Spinal cord (tissue), 10 donors: ENCODE measurements at places on chromosomes 1 and 21.

- no peak for DNase-seq
These were observed 105.1 kb upstream of the DPH5 start for GRCh38 chr1:101130673-101131072.

- no peak for DNase-seq
These were observed 81.3 kb upstream of the C21orf91 start for GRCh38 chr21:17900281-17900989.

GRCh38 chr1:232437510-232437909 is 192.4 kb downstream of the SIPA1L2 start:
- DNase-seq = no peak

GRCh38 chr1:3773572-3774275 is 1.2 kb downstream of the SMIM1 start:
- no peak for DNase-seq

- DNase-seq = no peak
These were observed 19.8 kb downstream of the SPOCD1 start for GRCh38 chr1:31795801-31796621.

DNA sequence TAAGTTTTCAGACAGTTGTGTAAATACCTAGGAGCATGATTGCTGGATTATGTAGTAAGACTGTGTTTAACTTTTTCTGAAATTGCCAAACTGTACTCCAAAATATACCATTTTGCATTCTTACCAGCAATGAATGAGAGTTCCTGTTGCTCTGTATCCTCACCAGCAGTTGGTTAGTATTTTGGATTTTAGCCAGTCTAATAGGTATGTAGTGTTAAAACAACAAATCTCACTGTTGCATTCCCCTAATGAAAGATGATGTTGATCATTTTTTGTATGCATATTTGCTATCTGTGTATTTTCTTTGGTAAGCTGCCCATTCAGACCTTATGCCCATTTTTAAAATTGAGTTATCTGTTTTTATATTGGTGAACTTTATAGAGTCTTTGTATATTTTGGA is 89.9 kb downstream of the RASAL2 start:
- no peak for DNase-seq

- DNase-seq = peak; percentile 93
These were observed 87.9 kb upstream of the PAPPA2 start for GRCh38 chr1:176374967-176375569.

DNA sequence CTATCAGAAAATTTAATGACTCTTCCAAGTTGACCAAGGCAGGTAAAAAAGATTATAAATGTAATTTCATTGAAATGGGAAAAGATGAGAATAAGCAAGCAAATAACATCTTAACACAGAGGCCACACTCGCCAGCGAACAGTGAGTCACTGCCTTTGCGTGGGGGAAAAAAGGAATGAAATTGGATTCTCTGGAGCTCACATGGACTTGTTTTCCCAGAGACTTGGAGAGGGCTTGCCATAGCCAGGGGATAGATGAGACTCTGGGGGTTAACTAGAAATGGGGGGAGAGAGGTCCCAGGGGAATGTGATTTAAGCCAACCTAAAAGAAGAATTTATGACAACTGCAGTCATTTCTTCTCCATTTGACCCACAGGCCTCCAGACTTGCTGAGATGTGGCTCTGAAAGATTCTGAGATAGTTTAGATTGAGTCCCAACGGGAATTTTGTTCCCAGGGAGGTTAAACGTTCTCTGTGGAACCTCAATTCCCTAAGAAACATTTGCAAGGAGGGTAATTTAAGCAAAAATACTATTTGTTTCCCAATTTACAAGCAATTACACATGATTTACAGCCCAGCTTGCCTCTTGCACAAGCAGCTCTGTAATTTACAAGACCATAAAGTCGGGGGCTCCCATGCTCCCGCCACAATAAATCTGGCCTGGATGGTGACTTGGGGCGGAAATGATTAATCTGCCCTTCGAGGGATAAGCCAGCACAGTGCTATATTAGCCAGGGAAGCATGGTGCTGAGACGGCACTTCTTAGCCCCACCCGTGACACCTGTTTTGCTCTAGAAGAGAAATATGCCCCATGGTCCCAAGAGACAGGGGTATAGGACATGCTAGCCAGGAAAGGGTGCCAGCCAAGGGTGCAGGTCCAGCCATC is 68.8 kb downstream of the GRIK3 start:
- DNase-seq = no peak

DNA sequence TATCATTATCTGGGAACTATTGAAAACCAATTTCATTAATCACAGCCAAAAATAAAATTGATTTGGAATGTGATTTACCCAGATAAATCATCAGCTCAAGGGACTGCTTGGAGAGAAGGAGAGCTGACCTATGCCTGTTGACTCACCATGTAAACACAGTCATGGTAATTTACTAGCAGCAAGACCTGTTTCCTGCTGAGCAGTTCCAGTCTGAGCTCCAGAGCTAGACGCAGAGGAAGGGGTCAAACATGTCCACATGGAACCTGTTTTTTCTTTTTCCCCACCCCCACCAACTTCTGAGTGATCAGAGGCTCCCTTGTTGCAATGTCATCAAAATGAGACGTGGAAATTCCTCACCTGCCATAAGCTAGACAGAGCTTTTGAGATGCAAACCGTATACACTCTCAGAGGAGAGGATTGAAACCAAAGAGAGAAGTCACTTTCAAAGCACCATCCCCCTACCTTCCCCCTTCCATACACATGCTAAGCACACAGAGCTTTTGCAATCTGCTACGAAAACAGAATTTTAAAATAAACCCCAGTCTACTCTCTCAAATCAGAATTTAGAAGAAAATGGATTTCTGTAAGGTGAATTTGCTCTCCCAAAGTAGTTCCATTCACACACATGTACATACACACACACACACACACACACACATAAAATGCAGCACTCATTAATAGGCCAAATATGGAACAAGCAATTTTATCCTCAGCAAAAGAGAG is 55.9 kb upstream of the PTGFRN start:
- DNase-seq = peak; percentile 76

DNA sequence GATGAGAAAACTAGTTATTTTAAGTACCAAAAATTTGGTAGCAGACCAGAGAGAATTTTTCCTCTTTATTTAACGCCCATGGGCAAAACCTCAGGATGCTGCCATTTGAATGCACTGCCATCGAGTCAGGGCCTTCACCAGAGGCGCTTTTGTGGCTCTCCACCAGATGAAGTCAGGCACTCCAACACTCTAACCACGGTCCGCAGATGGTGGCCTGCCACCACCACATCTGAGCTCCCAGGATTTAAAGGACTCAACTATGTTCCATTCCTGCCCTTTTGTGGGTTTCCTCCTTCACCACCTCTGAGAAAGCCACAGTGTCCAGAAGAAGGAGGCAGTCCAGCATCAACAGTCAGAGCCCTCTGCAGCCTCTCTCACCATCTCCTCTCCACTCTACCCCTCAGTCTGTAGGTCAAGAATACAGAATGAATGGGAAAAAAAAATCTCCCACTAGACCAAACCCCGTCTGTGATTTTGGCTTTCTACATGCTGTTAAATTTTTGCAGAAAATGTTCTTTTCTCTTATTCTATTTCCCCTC is 647.4 kb downstream of the USP25 start:
- no peak for DNase-seq

DNA sequence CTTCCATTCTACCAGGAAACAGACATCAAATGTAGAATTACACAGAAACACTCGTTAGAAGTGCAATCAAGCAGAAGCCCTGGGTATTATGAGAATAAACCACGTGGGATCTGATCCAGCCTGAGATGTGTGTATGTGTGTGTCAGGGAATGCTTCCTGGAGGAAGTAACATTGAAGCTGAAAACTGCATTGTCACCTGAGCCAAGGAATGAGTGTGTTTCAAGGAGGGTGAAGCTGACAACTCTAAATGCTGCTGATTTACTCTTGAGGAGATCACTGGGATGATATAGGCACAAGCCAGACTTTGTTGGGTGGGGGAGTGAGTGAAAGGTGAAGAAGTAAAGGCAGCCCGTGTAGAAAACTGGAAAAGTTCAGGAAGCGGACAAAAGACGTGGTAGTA is 27.6 kb downstream of the FAAH start:
- no peak for DNase-seq

DNA sequence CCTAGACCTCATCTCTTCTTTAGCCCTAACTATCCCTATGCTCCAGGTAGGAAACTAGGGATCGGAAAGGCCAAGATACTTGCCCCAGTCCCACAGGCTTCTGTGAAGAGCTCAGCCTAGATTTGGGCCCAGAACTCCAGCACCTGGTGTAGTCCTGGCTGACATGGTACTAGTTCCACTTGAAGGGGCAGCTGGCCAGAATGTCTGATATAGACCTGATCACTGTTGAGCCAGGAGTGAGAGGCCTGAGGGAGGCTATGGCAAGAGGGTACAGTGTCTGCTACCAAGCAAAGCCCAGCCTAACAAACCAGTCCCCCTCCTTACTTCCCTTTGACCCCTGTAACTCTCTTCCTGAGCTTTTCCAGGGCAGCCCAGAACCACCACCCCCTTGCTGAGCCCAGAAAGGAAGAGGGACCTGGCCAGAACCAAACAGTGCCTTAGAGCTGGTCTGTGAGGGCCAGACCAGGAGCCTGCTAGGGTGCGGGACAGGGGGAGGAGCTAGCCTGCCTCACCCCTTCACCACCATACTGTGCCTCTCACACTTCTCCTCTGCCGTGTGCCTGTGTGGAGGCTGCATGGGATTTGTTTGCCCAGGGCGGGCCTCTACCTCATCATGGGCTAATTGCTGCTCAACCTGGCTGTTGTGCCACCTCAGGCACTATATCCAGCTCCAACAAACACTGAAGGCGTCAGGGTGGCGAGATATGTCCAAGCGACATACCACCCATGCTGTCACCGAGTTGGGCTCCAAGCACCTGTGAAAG is 10.9 kb downstream of the POMGNT1 start:
- no peak for DNase-seq

DNA sequence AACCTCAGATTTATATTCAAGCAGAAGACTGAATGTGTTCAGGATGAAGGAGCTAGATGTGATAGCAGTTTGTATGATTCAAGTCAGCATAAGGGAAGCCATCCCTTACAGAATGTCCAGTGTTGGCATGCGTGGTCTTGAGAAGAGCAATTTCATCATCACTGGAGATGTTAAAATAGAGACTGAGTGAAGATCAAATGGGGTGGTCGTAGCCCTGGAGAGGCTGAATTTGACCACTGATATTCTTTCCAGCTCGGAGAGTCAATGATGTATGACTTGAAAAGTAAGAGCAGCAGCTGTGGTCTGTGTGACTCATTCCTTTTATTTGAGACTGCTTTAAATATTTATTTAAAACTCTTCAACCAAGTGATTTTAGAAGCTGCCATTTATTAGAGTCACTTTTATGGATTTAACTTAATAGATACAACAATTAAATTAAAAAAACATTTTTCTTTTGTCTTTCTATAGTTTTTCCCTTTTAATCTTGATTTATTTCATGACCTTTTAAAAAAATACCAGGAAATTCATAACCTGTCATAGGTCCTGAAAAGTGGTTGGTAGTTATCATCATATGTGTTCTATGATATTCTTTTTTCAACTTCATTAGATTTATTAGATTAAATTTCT is 15.5 kb downstream of the FMN2 start:
- no peak for DNase-seq

GRCh38 chr1:34007760-34008159 is 143.9 kb downstream of the HMGB4 start:
- DNase-seq = no peak

DNA sequence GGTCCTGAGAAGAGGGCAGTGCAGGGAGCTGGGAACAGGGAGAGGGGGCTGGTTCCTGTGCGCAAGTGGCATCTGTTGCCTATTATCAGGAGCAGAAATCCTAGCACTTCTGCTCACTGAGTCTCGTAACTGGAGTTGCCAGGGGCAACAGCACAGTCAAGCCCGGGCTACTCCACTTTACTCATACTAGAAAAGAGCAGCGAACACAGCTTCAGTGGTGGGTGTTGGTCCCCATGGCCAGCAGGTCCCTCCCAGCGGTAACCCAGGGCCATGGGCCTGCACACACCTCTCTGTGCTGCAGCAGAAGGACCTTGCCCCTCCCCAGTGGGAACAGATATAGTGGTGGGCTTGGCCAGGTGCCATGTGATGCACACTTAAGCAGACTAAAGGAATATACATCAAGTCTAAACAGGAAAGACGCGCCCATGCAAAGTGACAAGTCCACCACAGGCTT is 8.5 kb downstream of the PYCR2 start:
- no peak for DNase-seq

DNA sequence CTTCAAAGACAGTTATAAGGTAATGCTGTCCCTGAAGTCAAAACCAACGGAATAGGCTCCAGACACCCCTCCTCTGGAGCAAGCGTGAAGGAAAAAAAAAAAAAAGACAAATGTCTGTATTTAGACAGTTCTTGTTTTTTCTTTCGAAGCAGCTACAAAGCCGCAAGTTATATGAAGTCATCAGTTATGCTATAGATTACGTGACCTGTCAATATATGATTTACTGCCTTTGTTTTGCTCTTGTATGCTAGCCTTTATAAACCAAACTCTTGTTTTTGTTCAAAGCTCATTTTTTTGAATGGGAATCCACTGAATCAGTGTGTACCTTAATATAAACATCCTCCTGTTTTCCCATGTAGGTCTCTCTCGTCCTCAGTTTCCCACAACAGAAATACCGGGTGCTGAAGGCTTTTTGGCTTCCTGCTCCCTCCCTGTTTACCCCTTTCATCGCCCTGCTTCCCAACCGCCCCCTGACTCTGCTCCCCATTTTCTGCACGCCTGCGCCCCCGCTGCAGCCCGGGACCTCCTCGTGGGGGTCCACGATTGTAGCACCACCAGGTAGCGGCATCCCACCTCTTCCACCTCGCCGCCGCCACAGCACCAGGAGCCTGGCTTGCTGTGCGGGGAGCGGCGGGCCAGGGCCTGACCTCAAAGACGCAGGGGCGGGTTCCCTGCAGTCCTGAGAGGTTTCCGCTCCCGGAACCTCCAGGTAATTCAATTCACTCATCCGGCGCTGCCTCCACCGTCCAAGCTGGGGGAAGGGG is 5.2 kb upstream of the ZNF678 start:
- no peak for DNase-seq

GRCh38 chr1:34898330-34898761 is 31.1 kb downstream of the DLGAP3 start:
- peak; percentile 20 for DNase-seq

- DNase-seq = no peak
These were observed 28.7 kb downstream of the KHDRBS1 start for GRCh38 chr1:32042330-32042729.

DNA sequence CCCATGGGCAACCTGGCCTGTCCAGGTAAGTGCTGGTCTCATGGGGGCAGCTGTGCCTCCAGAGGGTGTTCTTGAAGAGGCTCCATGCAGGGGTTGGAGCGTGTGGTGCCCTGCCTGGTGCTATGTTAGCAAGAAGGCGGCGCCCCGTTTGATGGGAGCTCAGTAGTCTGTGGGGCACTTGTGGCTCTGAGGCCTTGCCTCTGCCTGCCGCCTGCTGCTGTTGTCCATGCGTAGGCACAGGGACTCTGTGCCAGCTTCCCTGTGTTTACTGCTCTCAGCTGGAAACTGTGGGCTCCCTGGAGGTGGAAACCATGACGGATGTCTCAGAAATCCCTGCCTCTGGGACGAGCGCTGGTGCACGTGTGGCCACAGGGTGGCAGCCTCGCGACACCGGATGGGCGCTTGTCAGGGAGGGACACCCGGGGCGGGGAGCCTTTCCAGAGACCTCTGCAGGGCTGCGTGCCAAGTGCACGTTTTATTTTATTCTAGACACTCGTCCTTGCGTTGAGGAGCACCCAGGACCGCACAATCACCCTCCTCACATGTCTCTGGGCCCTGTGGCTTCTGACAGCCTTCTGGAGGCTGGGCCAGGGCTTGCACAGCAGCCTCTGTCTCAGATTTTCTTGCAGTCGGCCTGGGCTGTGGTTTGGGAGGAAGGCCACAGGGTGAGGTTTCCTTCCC is 27.1 kb downstream of the SNAP47 start:
- peak; percentile 68 for DNase-seq
